ENCODE measurements at places on chromosomes 3 and 15. TPM values are rescaled to one million over a fixed set of nuclear protein-coding genes. Genes with fewer than 3 reads are reported as not detected.

POLQ gene
- total RNA-seq: 1.6 TPM

DNA sequence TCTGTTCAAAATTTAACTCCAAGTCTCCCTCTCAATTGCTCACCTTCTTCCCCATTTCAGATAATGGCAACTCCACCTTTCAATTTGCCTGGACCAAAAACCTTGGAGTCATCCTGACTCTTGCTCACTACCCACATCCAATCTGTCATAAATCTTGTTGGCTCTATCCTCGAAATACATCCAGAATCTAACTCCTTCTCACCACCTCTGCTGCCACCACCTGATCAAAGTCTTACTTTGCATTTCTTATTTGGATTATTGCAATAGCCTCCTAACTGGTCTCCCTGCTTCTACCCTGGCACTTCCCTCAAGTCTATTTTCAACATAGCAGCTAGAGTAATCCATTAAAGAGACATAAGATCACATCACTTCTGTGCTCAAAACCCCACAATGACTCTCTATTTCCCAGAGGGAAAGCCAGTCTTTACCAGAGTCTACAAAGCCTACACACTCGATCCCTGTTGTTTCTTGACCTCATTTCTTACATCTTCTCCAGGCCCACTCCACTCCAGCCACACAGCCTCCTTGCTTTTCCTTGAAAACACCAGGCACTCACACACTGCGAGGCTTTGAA is 86.6 kb downstream of the GPR156 start:
- no peak for DNase-seq

DNA sequence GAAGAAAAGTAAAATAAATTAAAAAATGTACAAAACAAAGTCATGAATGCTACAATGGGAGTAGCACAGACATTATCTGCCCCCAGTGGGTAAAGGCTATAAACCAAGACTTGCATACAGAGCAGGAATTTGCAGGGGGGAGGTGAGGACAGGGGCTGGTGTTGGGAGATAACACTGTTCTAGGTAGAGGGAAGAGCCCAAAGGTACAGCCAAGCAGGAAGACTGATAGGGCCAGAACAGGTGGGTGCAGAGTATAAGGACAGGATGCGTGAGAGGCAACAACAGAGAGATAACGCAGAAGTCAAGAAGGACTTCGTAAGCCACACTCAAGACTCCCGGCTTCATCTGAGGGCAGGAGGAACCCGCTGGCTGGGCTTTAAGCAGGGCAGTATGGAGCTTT is 146.5 kb downstream of the CTNNB1 start:
- DNase-seq: no peak

- peak; percentile 75 for DNase-seq
Observed at GRCh38 chr3:170802164-170803151, 67.5 kb downstream of the RPL22L1 start.

GRCh38 chr15:37007301-37007700 is 93.0 kb downstream of the MEIS2 start:
- DNase-seq: no peak

- DNase-seq: no peak
Observed at GRCh38 chr3:24545887-24546286, 51.2 kb upstream of the THRB start.

All from glomerular endothelial cell (primary cell).